ENCODE measurements at places on chromosomes 1 and 21.
A peak's percentile ranks its signal among the peaks of the same experiment; 100 is the strongest.

DNA sequence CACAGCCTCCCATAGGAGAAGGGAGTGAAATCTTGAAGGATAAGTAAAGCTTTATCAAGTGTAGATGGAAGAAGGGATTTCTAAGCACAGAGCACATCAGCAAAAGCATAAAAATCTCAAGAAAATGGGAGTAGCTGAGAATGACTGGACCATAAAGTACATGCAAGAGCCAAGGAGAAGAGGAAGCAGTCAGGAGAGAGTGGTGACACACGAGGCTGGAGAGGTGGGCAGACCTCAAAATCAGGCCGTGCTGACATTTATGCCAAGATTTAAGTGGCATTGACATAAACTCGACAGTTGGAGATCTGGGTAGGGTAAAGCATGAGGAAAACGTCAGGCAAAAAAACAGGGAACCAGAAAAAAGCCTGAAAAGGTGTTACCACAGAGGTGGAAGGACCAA lies 62.3 kb downstream of the GFI1 start:
- no peak for DNase-seq

GRCh38 chr1:172895050-172895460 lies 155.7 kb downstream of the TNFSF18 start:
- DNase-seq, result no peak

DNA sequence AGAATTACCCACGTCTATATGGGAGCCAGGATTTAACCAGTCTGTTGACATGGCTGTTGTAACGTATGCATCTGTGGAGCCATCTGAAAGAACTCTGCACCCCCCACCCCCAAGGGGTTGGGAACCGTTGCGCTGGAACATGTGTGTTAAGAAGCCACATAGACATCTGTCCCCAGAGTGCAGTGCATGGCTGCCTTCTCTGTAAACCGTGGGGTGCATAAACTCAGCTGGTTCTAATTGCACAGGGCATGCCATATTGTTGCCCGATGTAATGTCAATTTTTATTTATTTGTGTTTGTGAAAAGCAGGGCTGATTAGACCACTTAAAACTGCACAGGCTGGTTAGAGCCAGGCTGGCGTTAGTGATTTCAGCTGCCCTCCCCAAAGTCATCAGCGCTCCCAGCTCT lies 70.1 kb upstream of the ROR1 start:
- DNase-seq, result no peak

- DNase-seq, result no peak
These were observed 35.3 kb upstream of the CLIC4 start for GRCh38 chr1:24709791-24710441.

DNA sequence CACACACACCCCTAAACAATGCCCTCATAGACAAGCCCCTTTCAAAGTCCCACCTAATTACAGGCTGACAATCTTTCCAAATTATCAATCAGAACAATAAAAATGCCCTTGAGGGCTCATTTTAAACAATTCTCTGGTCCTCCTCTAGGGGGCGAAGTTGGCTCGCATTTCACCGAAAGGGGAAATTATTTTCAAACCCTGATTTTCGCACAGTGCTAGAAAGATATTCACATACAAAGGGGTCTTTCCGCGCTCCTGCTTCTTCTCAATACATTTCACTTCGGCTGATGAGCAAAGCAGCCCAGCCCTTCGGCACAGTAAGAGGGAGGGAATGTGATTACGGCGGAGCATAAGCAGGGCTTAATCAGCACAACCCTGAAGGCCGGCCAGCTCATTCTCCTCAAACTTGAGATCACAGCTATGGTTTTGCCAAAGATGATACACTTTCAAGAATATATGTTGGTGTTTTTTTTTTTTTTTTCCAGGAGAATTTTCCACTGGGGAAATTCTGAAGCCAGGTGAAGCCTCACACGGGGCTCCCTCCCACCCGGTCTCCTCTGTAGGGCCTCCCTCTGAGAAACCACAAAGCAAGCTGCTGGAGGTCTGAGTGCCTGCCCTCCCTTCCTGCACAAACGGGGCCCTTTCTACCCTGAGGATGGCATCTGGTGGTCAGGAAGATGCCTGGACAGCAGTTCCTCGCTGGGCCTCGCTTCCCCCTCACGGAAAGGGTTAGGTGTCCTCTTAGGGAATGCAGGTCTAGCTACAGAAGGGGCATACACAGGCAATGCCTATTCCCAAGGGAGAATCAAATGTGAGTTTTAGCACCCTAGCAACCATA lies 66.9 kb downstream of the GNG12 start:
- peak; percentile 51 for DNase-seq

GRCh38 chr1:230299191-230300006 lies 126.7 kb downstream of the PGBD5 start:
- no peak for DNase-seq

GRCh38 chr21:45161038-45161945 lies 86.9 kb downstream of the ADARB1 start:
- DNase-seq, result no peak

DNA sequence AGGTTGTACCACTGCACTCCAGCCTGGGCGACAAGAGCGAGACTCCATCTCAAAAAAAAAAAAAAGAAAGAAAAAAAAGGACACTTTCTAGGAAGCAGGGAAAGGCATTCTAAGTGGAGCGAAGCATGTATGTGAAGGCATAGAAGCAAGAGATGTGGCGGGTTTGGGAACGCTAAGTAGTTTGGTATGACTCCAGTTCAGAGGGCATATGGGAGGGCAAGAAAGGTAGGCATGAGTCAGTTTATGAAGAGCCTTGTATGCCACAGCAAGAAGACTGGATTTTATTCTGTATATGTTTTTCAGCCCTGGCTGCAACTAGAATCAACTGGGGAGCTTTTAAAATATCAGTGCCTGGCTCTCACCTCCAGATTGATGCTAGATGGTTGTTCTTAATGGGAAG lies 4.4 kb upstream of the ELOVL1 start:
- no peak for DNase-seq

DNA sequence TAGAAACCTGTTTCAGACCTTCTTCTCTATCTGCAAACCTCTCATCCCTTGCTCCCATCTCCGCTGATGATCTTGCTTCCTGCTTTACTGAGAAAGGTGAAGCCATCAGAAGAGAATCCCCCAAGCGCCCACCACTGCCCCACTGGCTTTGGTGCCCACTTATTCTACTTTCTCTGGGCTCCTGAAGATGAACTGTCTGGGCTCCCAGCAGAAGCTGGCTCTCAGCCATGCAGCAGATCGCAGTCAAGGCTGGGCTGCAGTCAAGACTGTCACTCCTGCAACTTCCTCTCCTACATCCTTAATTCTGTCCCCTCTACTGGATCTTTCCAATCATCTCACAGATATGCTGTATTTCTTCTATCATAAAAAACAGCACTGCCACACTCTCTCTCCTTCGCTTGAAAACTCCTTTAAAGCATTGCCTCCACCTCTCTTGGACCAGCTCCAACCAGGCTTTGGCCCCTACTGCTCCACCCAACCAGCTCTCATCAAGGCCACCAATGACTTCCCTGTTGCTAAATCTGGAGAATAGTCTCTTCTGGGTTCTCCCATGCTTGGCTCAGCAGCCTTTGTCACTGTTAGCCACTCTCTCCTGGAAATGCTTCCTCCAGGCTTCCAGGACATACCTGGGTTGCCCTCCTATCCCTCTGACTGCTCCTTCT lies 25.8 kb downstream of the TRIM62 start:
- DNase-seq, result no peak

DNA sequence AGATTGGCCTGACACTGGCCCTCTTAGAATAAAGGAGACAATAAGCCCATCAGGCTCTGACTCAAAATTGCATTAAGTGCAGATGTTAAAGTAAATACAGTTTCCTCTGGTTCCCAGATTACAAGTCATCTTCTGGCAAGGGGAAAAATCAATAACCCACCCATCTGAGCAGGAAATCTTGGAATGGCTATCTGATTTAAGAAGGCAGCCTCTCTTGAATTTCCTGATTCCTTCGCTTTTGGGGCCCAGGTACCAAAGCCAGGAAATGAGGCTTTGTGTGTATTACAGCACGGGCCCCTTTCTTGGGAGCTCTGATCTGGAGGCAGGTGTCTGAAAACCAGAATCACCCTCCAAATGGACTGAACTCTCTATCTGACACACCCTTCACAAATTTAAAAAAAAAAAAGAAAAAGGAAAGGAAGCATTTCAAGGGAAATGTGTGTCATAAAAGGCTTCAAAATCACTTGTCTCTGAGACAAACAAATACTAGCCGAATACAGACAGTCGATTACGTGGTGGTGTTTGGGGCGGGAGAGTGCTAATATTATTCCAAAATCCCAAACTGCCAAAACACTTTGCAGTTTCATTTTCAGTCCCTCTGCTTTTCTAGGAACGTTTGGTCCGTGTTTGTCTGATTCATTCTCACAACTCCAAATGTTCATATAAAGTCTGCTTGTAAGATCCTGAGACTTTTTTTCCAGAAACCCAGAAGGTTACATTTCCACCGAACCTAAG lies 240.9 kb upstream of the CAMK1G start:
- DNase-seq, result no peak

GRCh38 chr1:109788695-109789521 lies 25.2 kb upstream of the EPS8L3 start:
- no peak for DNase-seq

- DNase-seq, result no peak
These were observed 113.1 kb upstream of the ESRRG start for GRCh38 chr1:216836316-216836715.

GRCh38 chr1:91928026-91928425 lies 21.2 kb upstream of the BRDT start:
- no peak for DNase-seq
